ENCODE measurements at places on chromosomes 1 and 21.
A peak's percentile ranks its signal among the peaks of the same experiment; 100 is the strongest.

DNA sequence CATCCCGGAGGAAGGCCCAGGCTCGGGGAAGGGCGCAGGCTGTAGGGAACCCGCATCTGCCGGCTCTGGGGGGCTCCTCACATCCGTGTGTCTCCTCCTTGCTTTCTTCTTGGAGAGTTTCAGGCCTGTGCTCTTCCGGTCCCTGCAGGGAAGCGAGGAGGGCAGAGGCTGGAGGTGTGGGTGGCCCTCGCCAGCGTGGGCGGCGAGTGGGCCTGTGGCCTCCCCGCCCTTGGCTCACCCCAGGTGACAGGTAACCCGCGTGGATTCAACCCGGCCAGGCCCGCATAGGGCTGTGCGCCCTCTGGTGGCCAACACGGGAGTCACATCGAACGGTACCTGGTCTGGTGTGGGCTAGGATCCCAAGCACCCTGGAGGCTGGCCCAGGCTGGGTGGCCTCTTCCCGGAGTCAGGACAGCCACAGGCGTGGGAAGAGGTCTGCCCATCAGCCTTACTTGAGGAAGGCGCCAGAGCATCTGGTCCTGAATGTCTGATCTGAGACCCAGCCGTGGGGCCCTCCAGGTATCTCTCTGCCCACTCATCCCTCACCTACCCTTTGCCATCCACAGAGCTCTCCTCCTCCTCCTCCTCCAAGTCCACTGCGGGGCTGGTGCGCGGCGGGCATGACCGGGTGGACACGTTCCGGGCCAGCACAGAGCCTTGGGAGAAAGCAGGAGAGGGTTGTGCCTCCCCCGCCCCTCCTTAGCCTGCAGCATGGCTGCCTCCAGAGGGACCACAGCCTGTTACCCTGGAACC lies 9.6 kb upstream of the TNFRSF25 start:
- peak; percentile 66 for DNase-seq

DNA sequence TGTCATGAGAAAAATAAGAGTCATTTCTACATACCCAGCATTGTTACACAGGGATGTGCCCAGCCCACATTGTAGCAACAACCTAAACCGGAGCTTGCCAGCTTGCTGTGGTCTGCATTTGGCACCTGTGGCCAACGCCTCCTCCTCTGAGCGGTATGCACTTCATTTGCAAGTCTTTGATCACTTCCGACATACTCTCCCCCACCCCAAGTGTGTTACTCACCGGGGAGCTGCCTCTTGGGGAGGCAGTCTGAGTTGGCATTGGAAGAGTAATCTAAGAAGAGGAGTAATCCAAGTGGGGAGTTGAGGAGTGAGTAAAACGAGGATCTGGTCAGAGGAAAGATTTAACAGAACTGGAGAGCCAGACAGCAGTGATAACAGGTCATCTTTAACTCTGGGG lies 3.8 kb downstream of the BCL9 start:
- no peak for DNase-seq

GRCh38 chr1:45551684-45552083 lies 1.1 kb downstream of the AKR1A1 start:
- DNase-seq = no peak

DNA sequence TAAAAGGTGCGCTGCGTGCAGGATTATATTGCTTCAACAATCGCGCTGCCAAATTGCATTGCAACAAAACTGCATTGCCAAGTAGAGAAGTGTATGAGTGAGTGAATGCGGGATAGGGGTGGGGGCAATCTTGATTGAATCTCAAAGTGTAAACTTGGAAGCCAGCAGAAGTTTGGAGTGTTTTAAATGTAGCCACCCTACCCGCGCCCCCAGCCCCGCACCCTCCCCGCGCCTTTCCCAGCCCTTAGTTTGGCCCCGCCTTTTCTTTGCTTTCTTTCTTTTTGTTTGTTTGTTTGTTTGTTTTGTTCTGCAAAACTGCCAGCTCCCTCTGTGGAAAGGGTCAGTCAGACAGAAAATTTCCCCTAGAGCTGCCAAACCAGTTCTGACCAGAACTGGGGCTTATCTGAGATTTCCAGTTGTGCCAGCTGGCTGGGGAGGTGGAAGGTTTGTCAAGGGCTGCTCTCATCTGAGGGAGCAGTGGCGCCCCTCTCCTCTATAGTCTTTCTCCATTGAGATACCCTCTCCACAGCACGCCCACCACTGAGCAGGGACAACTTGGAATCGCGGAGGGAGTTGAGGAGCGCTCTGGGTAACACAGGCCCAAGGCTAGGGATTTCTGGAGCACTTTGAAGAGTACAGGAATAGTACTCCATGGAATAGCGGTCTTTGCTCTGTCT lies 666 bp upstream of the BEND5 start:
- peak; percentile 18 for DNase-seq

GRCh38 chr1:108511764-108512163 lies 48.1 kb upstream of the EEIG2 start:
- DNase-seq = no peak

DNA sequence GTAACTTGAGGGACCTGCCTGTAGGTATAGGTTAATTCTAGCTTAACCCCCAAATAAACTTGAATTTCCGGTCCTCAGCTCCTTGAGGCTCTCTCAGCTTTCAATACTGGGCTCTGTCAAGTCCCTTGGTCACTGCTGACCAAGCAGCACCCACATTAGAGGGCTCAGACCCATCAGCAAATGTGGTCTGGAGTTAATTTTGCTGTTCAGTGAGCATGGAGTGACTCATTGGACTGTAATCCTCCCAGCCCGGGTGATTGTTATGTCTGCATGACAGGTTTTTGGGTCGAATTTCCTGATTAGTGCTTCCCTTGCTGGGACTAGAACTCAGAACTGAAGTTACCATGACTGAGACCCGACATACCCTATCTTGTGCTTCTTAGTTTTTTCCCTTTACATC lies 130.6 kb downstream of the URB2 start:
- peak; percentile 25 for DNase-seq

GRCh38 chr1:229089586-229090208 lies 181.2 kb upstream of the RAB4A start:
- DNase-seq = no peak

DNA sequence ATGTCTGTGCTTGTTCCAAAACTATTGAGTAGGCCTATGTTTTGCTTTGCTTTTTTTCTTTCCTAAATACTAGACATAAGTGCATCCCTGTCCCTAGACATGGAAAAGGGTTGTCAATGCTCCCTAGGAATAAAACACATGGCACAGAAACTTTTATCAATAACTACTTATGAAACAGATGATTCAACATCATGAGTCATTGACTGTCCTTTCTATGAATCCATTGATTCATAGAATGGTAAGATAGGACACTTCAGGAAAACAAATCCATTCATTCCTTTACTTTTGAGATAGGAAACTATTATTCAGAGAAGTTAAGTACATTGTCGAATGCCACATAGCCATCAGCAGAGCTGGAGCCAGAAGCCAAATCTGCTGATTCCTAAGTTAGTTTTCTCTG lies 147.5 kb downstream of the TSEN15 start:
- DNase-seq = peak; percentile 7

DNA sequence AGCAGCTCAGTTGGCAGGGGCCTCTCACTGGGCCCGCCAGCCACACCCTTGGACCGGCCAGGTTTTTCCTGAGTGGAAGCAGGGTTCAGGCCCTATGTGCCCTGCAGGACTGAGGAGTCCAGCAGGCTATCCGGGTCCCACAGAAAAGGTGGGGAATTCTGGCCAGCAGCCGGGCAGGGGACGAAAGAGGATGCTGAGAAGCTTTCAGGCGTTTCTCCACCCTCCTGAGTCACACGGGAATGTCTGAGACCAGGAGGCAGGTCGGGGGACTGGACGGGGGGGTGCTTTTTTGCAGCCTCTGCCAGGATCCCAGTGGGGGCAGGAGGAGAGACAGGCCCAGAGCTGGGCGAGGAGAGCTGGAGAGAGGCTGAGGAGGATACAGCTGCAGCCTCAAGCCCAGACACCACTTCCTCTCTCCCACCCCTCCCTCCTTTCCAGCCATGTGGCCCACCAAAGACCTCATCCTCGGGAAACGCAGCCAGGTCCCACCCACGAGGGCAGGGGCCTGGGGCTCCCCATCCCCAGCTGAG lies 105.4 kb downstream of the SPSB1 start:
- peak; percentile 35 for DNase-seq

DNA sequence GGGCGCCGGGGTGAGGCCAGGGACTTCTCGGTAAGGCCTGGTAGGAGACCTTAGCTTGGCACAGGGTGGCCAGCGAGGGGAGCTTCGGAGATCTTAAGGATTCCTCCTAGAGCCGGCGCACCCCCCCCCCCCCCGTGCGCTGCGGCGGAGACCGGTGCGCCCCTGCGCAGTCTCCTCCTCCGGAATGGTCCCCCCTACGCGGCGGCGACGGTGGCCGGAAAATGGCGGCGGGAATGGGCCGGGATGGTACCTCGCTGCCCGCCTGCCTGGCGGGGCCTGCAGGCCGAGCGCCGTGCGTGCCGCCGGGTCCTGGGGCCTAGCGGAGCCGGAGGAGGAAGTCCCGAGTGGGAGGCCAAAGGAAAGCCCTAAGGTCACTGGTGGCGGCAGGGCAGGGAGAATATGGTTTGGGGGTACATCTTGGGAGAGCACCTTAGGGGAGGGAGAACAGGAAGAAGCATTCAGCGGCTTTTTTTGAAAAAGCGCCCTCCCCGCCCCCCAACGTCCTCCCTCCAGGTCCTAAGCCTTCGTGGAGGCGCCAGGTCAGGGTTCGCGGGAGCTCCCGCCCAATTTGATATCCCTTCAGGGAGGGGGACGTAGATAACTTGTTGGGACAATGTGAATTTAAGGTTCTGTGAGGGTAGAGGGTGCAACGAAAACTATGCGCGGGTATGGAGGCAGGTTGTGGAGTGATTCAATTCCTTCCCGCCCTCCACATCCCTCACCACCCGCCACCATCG lies 429 bp downstream of the SRRM1 start:
- no peak for DNase-seq

- DNase-seq = peak; percentile 34
These were observed 19.0 kb downstream of the CDC42 start for GRCh38 chr1:22071511-22071910.

- DNase-seq = no peak
These were observed 34.7 kb downstream of the TUFT1 start for GRCh38 chr1:151574575-151575529.

DNA sequence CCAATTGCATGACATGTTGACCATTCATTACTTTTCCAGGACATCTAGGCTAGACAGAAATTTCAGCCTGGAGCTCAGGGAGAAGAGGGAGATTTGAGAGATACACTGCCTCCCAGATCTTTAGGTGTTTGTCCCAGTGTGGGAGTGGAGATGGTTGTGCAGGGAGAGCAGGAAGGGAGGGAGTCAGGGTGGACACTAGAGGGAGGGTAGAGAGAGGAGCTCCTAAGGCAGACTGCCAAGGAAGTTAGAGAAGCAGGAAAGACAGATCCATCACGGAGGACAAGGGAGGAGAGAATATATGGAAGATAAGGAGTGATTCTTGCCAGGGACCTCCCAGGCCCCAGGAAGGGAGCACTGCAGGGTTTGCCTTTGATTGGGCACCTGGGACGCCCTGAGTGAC lies 8.7 kb downstream of the CDCA8 start:
- no peak for DNase-seq

DNA sequence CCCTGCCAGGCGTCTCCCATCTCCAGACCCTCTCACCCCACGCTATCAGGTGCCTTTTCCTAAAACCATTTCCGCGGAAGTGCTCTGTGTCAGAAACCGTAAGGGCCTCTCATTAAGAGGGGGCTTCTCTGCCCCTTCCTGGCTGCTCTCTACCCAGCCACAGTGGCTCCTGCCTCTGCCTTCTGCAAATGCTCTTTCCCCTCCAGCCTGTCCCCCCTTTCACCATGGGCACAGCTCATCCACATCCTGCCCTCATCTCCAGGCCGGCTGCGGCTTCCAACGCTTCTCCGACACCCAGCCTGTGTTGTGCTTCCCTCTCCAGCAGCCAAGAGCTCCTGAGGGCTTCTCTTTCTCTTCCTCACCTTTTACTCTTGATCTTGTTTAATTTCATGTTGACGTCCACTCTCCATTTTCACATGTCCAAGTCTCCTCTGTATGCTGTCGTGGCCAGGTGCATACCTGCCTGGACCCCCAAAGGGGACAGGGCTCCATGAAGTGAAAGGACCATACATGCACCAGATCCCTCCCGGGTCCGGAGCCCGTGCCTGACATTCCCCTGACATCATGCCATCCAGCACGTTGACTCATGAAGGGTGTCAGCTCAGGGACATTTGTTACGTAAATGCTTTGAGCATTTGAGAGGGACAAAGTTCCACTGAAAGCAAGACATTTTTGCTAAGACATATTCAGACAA lies 306.5 kb downstream of the AJAP1 start:
- no peak for DNase-seq

DNA sequence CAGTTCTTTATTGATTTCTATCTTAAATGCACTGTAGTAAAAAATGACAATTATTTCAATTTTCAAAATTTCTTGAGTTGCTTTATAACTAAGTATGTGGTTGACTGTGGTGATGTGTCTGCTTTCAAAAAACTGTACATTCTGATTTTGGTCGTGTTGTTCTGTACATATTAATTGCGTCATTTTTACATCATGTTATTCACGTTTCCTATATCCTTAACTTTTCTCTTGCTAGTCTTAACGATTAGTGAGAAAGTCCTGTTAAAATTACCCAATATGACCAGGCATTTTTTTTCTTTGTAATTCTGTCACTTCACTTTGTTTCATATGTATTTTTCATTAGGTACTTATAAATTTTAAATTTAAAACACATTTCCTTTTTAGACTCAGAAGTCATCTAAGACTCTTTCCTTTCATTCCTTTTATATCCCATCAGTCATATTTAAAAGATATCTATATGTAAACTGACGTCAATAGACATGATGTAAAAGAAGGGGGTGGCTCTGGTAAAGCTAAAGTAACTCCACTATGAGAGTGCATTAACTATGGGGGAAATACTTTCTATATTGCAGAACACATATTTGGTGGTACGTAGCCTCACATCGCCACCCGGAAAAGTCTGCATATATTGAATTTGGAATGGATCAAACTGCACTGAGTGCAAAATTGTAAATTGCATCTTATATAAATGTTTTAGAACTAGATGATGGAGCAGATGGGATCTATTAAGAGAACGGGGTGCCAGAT lies 1.1 kb upstream of the COA6 start:
- peak; percentile 3 for DNase-seq

DNA sequence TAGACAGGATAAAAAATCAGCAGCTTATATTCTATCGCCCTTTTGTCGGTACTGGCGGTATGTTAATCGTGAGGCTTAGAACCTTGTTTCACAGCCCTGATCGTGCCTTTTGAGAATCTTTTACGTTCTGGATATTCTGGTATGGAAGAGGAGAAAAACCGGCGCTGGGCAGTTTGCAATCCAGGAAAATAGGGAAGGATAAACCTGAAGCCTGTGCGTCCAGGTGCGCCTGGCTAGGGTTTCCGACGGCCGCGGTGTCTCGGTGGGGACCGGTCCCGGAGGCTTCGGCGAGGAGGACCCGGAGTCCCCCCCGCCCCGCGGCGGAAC lies 258 bp upstream of the SYPL2 start:
- no peak for DNase-seq

GRCh38 chr1:160794376-160794775 lies 1.6 kb upstream of the LY9 start:
- DNase-seq = no peak

DNA sequence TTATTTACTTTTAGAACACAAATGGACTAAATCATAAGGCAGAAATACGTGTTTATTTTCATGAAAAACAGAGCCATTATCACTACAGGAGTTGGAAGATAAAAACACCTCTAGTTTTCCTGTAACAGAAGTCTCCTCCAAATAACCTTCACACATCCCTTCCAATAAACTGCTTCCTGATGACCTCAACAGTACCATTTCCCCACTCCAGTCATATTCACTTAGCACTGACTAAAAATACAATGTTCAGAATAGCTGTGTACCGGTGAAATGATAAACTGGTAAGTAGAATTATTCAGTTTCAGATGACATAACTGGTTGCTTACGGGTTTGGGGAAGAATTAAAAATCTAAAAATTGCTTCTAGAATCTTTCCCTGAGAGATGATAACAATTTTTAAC lies 137.9 kb downstream of the DENND1B start:
- DNase-seq = peak; percentile 3
